Omental fat pad (tissue), 4 donors: ENCODE measurements at places on chromosomes 11 and 22. TPM values are rescaled to one million over a fixed set of nuclear protein-coding genes. Genes with fewer than 3 reads are reported as not detected.

DNA sequence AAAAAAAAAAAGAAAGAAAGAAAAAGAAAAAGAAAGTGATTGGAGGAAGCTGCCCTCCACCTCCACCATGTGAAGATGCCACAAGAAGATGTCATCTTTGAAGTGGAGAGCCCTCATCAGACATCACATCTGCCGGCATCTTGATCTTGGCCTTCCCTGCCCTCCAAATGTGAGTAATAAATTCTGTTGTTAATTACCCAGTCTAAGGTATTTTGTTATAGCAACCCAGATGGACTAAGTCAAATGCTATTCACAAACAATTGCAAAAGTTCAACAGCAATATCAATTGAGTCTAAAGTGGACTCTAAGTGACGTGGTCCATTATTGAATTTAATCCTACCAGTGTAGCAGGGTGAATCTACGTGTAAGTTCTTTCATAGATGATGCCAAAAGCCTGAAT lies 55.9 kb upstream of the NUP160 start:
- no peak for DNase-seq

- DNase-seq: no peak
These were observed 1.7 kb upstream of the TNNT3 start for GRCh38 chr11:1917523-1918435.

GRCh38 chr11:73003088-73003487 lies 139.0 kb downstream of the FCHSD2 start:
- DNase-seq: no peak

C11orf21 gene
- 1.3 TPM for total RNA-seq

UVRAG gene
- total RNA-seq: 72.9 TPM
